Cerebellar nuclear complex (tissue), 1 donor: ENCODE measurements at places on chromosomes 16 and 17.

DNA sequence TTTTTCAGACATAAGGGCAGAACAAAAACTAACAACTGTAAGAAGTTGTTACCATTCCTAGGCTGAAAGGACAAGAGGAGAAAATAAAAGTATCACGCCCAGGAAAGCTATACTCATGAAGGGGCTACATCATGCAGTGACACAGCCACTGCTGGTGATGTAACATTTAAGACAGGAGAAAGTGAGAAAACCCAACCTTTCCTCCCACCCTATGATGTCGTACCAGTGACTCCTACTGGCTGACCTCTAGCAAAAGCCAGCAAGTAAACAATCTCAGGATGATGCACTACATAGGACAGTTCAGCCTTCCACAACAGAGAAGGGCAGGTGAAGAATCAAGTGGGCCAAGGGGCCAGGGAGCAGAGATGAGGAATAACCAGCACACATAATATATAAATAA, 14.0 kb upstream of the OR1E2 start:
- DNase-seq: no peak

DNA sequence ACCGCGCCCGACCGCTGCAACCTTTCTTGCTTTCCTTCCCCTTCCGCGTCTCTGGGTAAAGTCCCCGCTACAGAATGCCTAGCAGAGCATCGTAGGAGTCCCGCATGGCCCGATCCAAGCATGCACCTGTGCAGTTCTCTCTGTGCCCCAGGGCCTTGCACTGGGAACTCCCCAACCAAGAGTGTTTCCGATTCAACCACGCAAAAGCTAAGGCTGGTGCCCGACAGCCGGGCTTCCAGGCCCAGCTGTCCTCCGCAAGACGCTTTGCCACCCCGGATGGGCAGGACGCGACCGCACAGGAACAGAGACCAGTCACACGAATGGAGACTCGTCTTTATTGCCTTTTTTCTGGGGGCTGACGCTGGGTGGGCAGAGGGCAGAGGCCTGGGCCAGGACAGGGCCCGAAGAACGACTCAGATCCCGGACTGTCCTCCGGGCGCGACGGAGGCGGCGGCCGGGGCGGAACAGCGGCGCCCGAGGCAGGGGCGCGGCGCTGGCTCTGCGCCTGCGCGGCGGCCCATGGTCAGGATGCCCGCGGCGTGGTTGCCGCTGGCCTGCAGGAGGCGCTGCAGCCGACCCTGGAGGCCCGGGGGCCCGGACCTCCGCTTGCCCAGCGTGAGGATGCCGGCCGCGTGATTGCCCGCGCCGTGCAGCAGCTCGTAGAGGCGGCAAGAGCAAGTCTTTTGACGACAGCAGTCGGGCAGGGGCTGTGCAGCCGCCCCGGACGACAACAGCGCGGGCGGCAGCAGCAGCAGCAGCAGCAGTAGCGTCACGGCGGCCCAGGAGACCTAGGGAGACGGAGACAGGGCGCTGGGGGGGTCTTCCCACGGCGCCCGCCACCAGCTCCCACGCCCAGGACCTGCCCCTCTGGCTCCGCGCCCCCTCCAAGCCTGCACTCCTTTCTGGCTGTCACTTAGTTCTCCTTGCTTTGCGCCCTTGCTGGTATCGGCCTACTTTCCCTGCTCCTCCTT, 1.2 kb downstream of the HCRT start:
- DNase-seq: peak; percentile 44

- no peak for DNase-seq
Measured at GRCh38 chr16:78275420-78275819, 176.0 kb downstream of the WWOX start.

DNA sequence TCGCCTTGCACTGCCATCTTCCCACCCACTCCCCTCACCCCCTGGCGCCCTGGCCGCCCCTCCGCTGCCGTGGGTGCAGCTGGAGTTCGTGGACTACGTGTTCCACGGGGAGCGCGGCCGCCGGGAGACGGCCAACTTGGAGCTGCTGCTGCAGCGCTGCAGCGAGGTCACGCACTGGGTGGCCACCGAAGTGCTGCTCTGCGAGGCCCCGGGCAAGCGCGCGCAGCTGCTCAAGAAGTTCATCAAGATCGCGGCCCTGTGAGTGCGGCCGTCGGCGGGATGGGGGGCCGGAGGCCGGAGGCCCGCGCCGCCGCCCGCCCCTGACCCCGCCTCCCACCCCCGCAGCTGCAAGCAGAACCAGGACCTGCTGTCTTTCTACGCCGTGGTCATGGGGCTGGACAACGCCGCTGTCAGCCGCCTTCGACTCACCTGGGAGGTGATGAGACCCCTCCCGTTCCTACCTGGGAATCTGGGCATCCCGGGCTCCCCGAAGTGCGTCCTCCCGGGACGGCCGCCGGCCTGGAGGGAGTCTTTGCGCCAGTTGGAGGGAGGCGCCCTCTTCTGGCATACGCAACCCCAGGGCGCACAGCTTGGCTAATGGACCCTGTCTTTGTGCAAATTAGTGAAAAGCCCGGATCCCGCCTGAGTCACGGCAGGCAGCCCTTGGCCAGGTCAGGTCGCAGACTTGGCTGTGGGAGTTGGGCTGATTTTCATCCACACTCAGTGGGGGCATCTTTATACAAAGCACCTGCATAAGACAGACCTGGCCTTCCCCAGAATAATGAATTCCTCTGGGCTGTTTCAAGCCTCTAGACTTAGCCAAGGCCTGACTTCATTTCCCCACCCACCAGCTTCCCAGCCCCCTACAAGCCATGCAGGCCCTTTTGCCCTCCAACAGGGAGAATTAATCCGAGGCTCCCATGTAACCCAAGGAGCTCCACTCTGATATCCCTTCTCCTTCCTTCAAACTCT, 14.3 kb downstream of the RAPGEFL1 start:
- DNase-seq: peak; percentile 53

DNA sequence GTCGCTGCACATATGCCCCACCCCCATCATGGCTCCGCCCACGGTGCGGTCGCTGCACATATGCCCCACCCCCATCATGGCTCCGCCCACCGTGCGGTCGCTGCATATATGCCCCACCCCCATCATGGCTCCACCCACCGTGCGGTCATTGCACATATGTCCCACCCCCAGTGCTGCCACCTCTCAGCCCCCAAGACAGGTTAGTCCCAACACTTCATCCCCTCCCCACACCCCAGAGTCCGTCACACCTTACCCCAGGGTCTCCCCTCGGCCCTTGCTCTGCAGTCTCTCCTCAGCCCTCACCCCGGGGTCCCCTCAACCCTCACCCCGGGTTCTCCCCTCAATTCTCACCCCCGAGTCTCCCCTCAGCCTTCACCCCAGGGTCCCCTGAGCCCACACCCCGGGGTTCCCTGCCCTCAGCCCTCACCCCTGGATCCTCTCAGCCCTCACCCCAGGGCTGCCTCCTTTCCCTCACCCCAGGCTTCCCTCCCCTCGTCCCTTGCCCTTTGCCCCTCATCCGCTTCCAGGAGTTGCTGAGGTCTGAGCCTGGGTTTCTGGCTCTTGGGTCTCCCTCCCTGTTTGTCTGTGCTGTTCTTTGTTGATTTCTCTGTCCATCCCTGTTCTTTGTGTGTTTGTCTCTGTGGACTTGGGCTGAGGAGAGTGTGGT, 25.6 kb downstream of the TPSG1 start:
- no peak for DNase-seq

DNA sequence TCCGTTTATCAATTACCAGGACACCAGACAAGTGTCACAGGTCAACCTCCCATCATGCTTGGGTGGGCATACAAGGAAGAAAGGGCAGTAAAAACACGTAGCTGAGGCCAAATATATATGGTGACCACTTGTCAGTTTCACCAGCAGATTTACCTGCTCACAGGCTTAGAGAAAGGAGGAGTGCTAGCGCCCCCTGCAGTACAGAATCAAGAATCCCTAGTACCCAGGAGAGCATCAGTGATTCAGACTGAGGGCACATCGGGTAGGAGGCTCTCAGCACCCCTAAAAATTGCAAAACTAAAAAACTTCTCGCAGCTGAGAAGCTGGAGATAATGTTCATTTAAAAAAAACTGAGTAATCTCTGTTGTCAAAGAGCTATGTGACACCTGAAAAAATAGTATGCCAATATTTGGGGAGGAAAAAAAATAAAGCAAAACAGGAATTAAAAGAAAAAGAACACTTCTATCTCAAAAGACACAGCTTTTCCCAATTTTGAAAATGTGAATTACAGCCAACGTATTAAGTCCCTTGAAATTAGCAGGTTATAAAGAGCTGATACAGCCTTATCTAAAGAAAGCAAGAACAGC, 21.2 kb upstream of the MON1B start:
- no peak for DNase-seq

- DNase-seq: no peak
Measured at GRCh38 chr17:31692027-31692426, 167.0 kb downstream of the COPRS start.

DNA sequence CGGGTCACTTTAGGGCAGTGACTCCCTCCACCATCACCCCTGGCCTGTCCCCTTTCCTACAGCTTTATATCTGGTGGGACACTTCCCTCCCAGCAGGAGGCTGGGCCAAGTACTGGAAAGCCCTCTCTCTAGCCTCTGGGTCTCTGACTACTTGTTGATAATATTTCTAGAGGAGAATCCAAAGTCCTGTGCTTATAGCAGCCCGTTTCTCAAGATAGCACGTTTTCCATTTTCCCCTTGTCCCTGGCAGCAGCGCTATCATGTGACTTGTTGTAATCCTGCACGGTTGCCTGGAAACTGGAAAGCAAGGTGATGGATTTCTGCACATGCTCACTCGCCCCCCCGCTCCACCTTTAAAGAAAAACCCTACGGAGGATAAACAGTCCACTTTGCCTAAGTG, 3.3 kb upstream of the AXIN2 start:
- DNase-seq: no peak

GRCh38 chr17:41624208-41625101, at the start of gene KRT17:
Gene KRT17 (minus strand): TSS chr17:41624575. CDS start chr17:41624509, 66 bp downstream.
- no peak for DNase-seq

DNA sequence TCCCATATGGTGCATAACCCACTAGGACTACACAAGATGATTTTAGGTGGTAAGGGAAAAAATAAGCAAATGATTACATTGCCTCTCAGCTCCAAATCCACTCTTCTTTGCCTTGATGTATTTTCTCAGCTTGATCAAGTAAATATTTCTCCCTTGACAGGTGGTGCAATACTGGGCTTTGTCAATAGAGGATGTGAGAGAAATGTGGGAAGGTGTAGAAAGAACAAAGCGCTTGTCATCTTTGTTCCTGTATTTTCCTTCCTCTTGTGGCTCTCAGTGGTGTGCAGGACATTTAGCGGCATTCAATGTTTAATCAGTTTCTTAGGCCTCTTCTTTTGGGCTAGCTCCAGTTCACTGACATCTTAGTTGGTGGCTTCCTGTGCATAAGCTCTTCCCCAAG, 1165.8 kb upstream of the GOT2 start:
- DNase-seq: no peak

DNA sequence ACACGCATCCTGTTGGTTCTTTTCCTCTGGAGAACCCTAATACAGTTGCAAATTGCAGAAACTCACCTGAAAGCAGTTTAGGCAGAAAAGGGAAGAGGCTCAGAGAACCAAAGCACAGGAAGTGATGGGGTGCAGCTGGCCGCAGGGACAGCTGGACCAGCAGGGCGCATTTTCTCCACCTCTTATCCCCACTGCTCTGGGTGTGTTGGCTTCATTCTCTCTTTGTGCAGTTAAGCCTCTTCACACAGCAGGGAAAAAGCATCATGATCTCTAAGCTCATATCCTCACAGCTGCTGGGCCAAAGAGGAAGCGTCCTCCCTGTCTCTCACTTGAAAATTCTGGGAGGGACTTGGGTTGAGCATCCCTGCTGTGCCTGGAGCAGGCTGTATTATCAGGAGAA, 20.0 kb upstream of the LRRC75A start:
- no peak for DNase-seq

DNA sequence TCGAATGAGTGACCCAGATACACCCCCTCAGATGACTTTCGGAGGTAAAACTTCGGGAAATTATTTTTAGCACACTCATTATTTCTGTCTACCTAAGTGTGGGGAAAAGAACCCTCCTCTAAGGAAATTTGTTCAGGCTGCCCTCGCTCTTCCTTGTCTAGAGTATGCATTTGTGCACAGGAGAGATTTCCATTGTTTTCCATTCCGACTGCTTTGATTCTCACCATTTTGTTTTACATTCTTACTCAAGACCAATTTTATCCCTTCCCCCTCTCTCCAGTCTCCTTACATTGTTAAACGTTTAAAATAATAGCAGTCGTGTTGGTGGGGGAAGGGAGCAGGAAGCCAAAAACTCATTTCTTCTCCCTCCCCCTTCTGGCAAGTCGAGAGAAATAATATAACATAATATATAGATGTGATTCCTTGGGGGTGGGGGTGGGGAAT, 1.5 kb upstream of the CHD3 start:
- no peak for DNase-seq

DNA sequence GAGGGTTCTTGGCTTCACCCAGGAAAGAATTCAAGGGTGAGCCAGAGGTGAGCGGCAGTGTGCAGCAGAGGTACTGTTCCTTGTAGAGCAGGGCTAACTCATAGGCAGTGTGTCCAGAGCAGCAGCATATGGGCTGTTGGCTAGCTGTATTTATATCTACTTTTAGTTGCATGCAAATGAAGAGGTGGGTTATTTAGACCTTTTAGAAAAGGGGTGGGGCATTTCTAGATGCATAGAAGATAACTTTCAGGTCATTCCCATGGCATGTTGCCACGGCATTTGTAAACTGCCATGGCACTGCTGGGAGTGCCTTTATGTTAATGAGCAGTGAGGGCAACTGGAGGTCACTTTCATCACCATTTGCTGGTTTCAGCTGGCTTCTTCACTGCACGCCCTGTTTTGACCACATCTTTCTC, 141.0 kb downstream of the STX8 start:
- DNase-seq: no peak

GRCh38 chr17:205817-206216, 24.4 kb upstream of the DOC2B start:
- no peak for DNase-seq

- no peak for DNase-seq
Measured at GRCh38 chr16:56910112-56910511, 21.8 kb upstream of the HERPUD1 start.

DNA sequence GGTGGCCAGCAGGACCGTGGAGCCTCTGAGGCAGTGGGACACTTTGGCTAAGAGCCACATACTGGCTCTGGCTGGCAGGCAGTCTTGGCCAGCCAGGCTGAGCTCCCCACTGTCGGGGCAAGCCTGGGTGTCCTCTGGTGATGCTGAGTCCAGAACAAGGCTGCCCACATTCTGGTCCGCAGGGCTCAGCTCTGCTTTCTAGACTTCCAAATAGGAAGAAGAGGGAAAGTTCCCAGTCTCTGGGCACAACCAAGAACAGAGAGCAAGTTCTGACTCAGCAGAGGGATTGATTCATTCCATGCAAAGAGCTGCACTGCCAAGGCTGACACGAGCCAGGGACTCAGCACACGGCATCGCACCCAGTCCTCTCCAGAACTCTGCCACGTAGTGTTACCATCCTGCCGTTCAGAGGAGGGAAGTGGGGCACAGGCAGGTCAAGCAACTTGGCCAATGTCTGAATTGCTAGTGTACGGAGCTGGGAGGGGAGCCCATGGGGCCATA, 58.9 kb downstream of the NOS2 start:
- DNase-seq: no peak

DNA sequence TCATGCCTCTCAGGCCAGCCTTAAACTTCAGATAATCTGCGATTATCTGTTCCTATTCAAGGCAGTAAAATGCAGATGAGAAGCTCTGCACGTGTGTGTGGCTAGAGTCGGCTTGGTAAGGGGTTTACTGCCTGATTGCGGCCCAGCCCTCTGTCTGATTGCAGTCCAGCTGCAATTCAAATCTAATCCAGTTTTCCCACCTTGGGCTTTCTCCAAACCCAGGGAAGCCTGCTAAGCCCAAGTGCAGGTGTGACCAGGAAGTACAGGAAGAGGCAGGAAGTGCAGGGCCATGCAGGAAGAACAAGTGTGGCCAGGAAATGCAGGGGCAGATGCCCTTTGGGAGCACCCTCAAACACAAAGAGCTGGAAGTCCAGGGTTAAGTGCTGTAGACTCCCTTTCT, 314.9 kb downstream of the CEP112 start:
- DNase-seq: no peak

- DNase-seq: no peak
Measured at GRCh38 chr17:50918933-50919296, 52.8 kb upstream of the TOB1 start.
